Cerebellum (tissue), 4 donors: ENCODE measurements at places on chromosomes 11 and 22. TPM values are rescaled to one million over a fixed set of nuclear protein-coding genes. Genes with fewer than 3 reads are reported as not detected.

DNA sequence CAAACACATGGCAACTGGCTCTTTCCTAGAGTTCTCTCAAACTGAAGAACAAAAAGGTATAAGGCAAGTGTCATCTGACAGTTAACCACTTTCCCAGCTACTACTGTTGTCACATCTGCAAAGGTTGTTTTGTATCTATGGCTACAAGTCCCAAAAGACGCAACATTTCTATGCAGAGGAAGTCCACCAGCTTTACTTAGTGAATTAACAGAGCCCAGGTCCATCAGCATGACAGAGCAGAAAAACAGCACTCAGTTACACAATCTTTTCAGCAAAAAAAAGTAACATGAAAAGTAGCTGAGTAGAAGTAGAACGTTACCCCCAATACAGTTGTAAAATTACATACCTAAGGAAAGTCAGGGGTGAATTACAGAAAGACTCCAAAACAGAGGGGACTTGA lies 12.1 kb downstream of the CPSF7 start:
- DNase-seq: no peak

DNA sequence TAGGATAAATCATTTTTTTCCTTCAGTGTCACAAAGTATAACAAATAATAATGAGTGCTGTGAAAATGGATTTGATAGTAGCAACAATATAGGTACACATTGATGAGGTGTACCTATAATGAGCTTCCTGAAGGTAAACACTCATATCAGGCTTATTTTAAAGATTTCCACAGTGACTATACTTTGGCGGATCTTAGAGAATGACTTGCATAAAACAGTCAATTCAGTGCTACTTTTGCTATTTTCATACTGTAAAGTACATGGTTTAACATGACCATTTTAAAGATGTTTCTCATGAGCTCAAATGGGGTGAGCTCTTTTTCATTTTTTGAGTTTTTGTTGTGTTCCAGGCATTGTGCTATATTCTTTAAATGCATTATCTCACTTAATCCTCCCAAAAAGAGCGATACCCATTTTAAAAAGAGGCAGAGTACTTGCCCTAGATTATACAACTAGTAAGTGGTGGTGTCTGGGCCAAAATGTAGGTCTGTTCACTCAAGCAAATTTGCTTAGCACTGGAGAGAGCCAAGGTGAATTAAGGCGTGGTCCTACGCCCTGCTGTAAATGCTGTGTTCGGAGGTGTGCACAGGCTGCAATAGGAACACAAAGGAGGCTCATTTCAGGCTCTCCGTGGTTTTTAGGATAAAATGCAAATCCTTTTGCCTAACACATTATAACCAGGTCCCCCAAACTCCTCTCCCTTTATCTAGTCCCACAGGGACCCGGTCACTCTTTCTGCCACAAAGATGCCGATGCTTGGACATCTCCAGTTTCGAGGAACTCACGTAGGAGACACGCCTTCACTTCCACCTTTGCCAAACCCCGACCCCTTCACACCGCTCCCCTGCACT lies 617 bp upstream of the ALKBH3 start:
- no peak for DNase-seq

DNA sequence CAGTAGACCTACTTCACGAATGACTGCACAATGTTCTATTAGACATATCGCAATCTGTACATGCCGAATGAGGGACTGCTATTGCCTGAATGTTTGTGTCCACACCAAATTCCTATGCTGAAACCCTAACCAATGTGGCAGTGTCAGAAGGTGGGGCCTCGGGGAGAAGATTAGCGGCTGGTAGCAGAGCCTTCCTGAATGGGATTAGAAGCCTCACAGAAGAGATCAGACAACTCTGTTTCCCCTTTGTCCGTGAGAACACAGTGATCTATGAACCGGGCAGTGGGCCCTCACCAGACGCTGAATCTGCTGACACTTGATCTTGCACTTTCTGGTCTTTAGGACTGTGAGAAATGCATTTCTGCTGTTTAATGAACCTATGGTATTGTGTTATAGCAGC lies 33.1 kb downstream of the LRFN4 start:
- no peak for DNase-seq

DNA sequence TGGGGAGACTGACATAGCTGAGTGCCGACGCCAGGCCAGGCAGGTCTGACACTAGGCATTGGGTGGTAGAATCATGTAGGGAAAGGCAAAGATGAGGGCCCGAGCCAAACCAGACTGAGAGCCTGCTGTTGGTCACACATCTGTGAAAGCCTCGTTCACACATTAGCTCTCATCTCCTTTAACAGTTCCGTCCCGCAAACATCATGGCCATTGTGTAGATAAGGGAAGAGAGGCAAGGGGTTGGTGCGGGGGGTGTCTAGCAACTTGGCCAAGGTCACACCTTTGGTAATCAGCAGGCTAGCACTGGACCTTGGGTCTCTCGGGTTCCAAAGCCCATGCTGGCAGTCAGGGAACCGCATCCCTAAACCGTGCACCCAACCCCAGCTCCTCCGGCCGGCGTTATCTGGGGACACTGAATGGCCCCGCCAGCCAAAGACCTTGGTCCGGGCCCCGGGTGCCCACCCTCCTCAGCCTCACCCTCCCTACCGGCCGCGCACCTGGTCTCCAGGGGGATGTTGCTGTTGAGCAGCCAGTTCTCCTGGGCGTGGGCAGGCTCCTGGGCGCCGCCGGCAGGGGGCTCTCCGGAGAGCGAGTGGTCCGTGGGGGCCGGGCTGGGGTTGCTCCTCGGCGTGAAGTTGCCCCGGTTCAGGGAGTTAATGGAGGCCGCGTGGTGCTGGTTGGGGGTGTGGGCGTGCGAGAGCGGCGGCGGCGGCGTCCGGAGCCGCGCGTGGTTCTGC lies 328.3 kb upstream of the NARS2 start:
- no peak for DNase-seq

- peak; percentile 47 for DNase-seq
These were observed 79.8 kb downstream of the KCNQ1 start for GRCh38 chr11:2524446-2525165.

The RAB36 gene
- 6.8 TPM for total RNA-seq

The KCNJ11 gene
- 10.9 TPM for total RNA-seq

The INPP5J gene
- 0.73 TPM for total RNA-seq

The IL17REL gene
- total RNA-seq: 0.27 TPM

The MAPK8IP1 gene
- 48.7 TPM for total RNA-seq
